CD4-positive, alpha-beta T cell treated with Interleukin-17A for 1 hour (primary cell): ENCODE measurements at places on chromosomes 4 and X.

DNA sequence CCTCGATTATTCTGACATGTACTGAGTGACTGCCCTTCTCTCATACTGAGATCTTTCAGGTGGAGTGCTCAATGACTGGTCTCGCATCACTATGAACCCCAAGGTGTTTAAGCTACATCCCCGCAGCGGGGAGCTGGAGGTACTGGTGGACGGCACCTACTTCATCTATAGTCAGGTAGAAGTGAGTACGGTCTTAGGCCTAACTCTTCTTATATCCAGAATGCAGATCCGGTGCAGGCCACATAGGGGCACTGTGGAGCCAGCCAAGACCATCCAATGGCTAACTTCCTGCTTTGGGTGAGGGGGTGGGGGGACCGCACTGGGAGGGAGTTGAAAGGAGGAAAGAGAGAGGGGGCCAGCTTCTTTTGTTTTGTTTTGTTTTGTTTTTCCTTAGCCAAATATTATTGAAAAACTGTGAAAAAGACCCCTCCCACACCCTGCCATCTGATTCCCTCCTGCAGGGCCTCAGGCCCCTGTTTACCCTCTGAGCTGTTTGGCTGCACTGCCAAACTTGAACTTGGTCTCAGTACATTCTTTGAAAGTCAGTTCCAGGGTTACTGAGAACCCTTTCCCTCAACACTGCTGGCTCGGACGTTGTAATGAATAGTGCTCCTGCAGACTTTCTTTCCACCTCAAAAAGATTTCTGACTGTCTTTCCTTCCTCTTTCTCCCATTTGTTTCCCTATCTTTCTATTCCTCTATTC, 16.2 kb downstream of the AWAT2 start:
- DNase-seq, result peak; percentile 9

- no peak for DNase-seq
These were observed 39.8 kb upstream of the RBM47 start for GRCh38 chr4:40669504-40669903.

- DNase-seq, result no peak
These were observed 3.4 kb downstream of the GPRASP1 start for GRCh38 chrX:102654696-102655095.

- no peak for DNase-seq
These were observed 986 bp downstream of the MTMR8 start for GRCh38 chrX:64394059-64394873.

GRCh38 chr4:14874990-14875389, 127.3 kb upstream of the CPEB2 start:
- DNase-seq, result no peak

GRCh38 chrX:10011261-10011931, 44.2 kb downstream of the CLDN34 start:
- DNase-seq, result peak; percentile 50

DNA sequence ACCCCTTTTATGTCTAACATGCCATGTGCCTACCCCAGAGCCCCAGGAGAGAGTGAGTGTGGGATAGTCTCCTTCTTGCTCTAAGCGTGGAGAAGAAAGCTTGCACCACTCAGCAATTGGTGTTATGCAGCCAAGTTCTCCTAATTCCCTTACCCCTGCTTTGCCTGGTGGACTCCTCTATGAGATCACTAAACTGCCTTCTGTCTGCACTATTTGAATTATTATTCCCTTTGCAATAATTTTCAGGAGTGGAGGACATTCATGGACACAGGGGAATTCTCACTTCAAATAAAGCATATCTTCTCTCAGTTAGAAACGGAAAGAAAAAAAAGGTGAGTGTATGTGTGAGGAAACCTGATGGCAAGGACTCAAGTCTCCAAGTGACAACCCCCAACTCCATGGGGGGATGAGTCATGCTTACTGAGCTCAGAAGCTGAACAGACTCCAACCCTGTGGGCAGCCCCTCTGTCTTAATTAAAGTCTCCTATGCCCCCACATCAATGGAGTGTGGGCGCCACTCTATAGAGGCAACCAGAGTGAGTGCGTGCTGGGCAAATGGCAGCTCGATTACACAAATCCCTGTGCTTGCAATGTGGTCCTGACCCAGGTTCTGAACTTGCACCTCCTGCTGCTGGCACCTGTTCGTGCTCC, 381.9 kb downstream of the RAB28 start:
- DNase-seq, result no peak

- peak; percentile 4 for DNase-seq
These were observed at the start of gene FREM3 for GRCh38 chr4:143700416-143701352. Gene FREM3 (minus strand): TSS chr4:143700675. CDS start chr4:143700675, 0 bp downstream.

- no peak for DNase-seq
These were observed 118.0 kb downstream of the SOWAHB start for GRCh38 chr4:76779740-76780459.

DNA sequence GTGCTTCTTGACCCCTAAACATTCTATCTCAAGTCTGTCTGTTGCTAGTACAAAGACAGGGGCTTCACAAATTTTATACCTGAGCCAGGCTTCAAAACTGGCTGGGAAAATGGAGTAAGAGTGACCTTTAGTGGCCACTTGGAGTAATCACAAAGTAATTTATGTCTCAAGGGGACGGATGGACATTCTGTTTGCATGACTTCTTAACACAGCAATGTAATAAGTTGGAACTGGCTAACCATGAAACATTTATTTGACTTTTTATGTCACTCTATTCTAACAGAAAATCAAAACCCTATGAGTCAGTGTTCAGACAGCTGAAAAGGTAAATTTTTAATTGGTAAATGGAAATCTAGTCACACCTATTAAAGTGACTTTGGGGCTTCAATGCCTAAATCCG, 600.6 kb downstream of the ANKRD50 start:
- DNase-seq, result no peak
